Fibroblast of upper back skin (primary cell): ENCODE measurements at places on chromosomes 7 and 10.

DNA sequence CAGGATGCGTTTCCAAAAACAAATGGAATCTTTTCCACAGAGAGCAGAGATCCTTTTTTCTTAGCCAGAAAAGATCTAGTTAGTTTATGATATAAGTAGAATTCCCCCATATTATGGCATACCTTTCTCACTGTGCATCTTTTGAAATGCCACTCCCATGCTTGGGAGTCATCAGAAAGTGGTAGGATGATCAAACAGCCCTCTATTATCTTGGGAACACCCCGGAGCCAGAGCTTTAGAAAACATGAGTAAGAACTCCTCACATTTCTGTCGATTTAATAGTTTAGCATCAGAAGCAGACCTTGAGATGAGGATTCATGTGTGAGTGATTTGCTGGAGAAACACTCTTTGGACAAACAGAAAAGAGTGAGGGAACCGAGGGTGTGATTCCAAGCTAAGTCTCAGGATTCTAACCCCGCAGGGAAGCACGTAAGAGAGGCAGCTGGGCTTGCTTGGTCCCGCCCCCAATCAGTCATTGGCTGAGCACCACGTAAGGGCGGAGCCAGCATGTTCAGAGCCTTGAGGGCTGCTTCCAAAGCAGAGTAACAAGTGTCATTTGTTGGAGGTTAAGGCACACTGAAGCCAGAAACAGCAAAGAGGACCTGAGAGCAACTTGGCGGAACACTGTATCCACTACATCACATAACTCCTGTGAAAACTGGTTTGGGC is 43.7 kb upstream of the NXPH1 start:
- DNase-seq: no peak

- no peak for DNase-seq
These were observed 131.7 kb downstream of the SLC16A9 start for GRCh38 chr10:59577984-59578383.

- no peak for DNase-seq
These were observed 42.3 kb downstream of the SUGCT start for GRCh38 chr7:40177071-40177470.

DNA sequence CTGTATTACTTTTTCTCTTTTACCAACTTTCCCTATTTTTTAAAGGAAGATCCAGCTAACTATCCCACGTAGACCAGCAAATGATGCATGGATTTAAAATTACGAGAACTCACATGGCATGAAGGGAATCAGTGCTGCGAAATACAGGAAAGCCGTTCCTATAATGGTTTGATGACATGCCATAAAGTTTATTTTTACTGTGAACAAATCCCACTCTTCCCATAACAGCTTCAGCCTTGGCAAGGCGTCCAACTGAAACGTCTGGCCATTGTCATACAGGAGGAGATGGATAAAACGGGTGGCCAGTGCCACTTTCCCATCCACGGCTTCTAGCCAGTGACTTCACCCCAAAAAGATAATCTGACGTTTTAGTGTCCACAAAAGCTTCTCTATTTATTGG is 106.2 kb upstream of the DDC start:
- no peak for DNase-seq

- DNase-seq: no peak
These were observed 152.4 kb upstream of the NRBF2 start for GRCh38 chr10:62980687-62981086.

GRCh38 chr7:31492086-31492485 is 21.8 kb upstream of the ITPRID1 start:
- no peak for DNase-seq

DNA sequence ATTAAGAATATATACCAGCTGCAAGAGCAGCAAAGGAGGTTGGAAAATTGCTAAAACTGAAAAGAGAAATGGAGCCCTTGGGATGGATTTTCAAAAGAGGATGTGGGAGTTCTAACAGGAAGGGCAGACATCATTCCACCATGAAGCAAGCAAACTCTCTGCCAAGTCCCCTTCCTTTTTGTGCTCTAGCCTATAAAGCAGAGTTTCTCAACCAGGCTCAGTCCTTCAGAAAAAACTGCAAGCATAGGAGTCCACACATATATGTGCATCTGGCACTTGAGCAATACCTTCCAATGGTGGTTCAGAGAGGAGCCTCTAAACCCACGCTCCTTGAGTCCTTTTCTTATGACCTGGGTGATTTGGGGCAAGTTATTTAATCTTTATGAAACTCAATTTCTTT is 98.6 kb upstream of the MKX start:
- DNase-seq: no peak

GRCh38 chr10:75234683-75235374 is 928 bp downstream of the COMTD1 start:
- no peak for DNase-seq

DNA sequence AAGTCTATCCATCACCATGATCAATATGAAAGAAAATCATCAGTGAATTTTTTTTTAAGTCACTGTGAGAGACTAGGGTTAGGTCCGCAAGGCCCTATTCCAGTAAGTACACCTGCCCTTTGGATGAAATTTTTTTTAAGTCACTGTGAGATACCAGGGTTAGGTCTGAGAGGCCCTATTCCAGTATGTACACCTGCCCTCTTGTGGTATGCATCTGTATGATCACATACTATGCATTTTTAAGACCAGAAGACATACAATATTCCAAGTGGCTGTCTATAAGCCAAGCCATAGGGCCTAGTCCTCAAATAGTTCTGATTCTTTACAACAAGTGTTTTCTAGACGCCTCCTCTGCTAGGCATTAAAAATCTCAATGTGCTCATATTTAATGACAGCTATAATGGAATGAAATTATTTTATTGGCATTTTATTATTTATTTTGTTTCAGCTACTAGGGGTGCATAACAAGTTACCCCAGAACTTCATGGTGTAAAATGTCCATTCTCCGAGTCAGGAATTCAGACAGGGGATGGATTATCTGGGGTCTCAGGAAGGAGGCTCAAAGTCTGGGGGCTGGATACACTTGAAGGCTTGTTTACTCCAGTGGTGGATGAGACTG is 53.1 kb downstream of the TEX36 start:
- peak; percentile 58 for DNase-seq

- peak; percentile 72 for DNase-seq
These were observed 25.0 kb downstream of the RGS10 start for GRCh38 chr10:119517235-119518141.
